Central memory CD4-positive, alpha-beta T cell (primary cell): ENCODE measurements at places on chromosomes 6 and 20.

GRCh38 chr6:166167801-166168615 is at the start of gene TBXT:
Gene TBXT, minus strand, starts transcription at chr6:166167851. Its CDS starts 260 bp downstream, at chr6:166167591.
- DNase-seq: no peak

- no peak for DNase-seq
Observed at GRCh38 chr20:5827098-5827853, 77.1 kb downstream of the SHLD1 start.

DNA sequence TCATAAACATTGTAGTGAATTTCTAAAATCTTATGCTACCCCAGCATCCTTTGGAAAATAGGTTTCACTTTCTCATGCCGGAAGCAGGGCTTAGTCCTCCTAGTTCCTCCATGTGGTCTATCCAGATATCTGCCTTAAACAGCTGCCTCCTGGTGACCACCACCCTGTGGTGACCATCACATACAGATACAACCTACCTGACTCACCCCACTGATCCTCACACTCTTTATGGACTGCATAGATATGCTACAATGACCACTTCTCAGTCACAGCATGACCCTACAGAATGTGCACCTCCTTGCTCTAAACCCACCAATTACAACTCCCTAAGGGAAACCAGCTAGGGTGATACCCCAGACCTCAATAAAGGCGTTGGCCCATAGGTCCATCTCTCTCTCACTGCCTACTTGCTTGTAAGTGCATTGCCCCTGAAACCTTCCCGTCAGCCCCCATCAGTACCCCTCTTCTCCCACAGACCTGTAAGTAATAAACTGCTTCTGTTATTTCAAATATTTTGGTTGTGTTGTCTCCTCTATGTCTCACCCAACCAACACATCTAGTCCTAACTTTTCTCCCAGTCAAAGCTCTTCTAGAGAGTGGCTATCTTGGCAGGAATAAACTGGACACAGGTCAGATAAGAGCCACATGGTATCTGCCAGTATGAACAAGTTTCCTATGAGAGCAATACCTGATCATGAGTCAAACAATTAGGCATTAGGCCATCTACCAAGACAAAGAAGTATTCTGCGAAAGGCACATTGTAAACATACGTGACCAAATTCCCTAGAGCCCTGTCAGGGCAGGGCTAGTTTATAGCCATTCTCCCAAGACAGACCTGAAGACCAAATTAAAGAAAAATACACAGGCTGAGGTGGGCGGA is 39.4 kb upstream of the PLEKHG1 start:
- DNase-seq: no peak

GRCh38 chr6:125346926-125347563 is 45.3 kb upstream of the HDDC2 start:
- no peak for DNase-seq

GRCh38 chr6:169776379-169776778 is 25.0 kb downstream of the ERMARD start:
- DNase-seq: no peak

DNA sequence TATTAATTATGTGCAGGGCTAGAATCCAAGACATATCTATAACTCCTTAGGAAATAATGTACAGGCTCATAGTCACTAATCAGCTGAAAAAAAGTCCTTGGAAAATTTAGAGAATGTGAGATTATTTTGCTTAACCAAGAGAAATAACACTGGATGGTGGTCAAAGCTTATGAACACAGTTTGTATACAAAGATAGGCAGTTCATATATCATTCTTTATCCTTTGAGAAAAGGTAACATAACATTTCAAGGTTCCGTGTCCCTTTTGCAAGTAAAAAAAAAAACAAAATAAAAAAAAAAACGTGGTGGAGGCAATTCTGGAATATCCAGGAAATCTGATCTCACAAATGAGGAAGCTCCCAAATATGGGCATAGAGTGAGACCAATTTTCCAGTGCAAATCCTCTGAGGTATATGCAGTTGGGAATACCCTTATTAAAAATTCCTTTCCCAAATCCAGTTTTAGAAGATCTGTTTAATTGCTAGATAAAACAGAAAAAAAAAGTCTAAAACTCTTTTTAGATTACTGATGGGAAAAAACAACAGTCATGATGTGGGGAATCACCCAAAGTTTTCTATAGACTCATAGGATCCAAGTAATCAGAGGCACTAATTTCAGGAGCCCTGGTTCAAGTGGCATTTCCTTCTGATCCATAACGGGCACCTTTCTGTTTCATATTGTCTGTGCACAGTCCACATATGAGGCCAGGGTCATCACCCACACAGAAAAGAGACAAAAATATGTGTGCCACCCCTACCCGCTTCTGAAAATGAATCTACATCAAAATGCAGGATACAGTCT is 17.7 kb upstream of the TNFAIP3 start:
- DNase-seq: no peak
